ENCODE measurements at places on chromosomes 12 and 14.

DNA sequence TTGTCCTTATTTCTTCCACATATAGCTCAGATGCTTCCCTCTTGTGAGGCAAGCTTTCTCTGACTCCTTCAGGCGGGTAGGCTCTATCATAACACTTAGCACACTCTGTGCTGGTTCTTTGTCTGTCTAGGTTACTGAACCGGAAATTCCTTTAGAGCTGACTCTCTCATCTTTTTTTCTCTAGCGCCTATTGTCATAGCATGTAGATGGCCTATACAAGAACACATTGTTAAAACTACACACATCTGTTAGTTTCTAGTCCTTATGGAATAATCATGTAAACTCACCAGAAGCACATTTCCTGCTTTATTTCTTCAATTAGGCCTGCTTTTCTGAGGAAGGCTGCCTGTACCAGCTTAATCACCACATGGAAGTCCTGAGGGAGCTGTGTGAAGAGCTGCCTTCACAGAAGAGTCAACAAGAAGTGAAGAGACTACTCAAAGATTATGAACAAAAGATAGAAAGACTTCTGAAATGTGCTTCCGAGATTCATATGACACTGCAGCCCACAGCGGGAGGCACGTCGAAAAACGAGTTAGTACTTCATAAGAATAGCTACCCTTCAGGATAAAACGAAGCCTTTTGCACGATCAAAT, 143.9 kb downstream of the SYNE2 start:
- DNase-seq, result no peak

DNA sequence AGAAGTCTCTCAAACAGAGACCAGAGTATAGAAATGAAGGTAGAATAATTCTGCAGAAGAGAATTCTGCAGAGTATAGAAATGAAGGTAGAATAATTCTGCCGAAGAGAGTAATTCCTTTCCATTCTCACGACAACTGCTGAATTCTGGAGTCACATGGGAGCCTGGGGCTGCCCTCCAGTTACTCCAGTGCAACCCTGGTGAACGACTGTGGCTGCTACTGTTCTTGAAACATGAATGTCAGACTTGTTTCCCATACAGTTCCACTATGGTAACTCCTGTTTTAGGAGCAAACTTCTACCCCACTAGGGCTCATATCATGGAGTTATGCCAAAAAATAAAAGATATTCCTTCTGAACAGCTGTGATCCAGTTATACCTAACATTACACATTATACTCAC, 164.4 kb downstream of the KICS2 start:
- no peak for DNase-seq

GRCh38 chr14:88310449-88310848, 12.6 kb downstream of the KCNK10 start:
- no peak for DNase-seq

DNA sequence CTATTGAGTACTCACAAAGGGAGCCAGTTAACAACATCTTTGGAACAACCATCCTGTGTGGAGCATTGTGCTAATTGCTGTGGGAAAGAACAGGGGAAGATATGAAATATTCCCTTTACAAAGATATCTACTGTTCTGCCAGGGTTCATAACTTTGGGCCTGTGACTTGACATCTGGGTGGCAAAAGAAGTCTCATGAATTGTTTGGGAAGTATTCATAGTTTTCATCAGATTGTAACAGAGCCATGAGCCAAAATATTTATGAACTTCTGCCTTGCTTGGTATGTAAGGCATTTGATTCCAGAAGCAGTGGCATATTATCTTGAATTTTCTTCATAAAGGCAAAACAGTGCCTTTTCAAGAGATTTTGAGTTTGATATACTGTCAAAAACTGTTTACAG, 816.2 kb downstream of the DIO2 start:
- DNase-seq, result no peak

- DNase-seq, result no peak
Observed at GRCh38 chr12:94623161-94623920, 27.0 kb downstream of the TMCC3 start.

- no peak for DNase-seq
Observed at GRCh38 chr12:127716166-127716565, 550.8 kb upstream of the TMEM132C start.

DNA sequence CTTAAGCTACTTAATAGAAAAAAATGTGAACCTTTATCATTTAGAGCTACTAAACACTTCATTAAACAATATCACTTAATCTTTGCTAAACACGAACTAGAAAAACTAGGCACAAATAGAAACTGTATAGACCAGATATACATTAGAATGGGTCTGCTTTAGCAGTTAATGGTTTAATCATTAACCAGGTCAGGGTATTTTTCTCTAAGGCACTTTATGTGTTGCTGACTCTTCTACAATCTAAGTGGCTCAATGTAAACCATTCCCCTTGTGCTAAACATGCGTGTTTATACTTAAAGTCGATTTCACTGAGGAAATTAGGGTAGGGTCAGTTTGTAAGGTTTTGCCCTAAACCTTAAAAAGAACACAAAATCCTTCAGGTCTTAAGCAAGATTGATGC, 29.7 kb downstream of the TMCC3 start:
- no peak for DNase-seq

DNA sequence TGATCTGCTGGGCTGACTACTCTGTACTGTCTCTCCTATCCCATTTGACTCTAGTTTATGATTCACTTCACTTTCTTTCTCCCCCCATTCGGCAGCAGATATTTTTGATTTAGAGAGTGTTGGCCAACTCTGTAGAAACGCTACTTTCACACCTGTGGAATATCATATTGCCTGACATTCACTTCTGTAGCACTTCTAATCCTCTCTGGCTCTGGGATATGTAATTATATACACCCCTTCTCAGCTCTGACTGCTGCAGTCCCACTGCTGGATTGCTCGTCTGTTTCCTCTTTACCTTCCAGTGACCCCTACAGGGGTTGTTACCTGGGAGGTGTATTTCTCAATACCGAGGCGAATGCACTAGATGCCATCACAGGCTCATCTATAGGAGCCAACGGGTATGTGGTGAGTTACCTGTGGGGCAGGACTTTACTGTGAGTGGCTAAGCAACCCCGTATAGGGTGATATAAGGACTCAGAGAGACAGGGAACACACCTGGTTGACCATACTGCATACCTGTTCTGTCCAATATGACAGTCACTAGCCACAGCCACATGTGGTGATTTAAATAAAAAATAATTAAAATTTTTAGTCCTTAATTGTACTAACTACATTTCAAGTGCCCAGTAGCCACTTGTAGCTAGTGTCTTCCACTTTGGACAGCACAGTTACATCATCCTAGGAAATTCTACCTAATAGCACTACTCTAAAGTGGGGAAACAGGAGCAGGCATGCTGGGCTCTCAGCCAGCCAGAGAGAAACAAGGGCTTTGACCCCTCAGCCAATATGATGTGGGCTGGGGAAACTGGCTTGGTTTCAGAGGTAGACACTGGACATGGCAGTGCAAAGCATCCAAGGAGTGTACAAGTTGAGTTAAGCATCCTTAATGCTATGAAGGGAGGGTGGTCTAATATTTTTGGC, 95.0 kb downstream of the C12orf75 start:
- DNase-seq, result no peak

DNA sequence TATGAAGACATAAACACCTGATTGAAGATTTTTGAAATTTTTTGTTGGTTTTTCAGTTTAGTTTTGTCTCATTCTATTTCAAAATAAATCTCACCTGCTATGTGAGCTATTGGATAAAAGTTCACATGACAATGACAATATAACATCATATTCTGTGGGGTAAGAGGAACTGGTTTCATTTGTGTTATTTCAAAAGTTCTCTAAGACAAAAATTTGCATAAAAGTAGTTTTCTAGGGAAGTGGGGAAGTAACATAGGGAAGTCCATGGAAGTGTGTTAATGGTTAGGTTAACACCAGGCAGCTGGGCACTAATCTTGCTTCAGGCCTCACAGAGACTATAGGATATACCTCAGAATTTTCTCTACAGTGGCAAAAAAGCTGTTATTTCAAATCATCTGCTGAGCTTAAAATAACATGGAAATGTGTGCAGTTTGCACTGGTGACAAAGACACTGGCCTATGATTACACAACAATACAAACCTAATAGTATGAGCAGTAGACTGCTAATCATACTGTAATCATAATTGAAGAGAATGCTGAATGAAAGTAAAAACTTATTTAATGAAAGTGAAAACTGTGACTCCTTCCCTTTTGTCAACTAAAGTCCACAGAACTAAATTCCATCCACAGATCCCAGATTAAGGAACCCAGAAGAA, 710.6 kb upstream of the TMEM132C start:
- DNase-seq, result no peak

DNA sequence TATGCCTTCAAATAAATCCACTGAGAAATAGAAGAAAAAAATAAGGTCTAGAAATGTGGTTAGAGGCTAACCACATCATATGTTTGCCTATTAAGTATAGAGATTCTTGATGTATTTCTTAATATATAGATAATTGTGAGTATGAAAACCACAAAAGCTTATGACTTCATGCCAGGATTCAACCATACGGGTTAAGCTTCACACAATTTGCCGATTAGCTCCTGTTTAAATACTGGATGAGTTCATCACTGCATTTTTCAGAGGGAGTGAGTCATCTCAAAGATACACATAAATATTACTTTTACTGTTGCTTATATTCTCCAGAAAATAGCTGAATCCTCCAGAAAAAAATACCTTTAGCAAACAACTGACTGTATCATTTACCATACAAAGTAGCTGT, 79.6 kb downstream of the RPL10L start:
- DNase-seq, result no peak

DNA sequence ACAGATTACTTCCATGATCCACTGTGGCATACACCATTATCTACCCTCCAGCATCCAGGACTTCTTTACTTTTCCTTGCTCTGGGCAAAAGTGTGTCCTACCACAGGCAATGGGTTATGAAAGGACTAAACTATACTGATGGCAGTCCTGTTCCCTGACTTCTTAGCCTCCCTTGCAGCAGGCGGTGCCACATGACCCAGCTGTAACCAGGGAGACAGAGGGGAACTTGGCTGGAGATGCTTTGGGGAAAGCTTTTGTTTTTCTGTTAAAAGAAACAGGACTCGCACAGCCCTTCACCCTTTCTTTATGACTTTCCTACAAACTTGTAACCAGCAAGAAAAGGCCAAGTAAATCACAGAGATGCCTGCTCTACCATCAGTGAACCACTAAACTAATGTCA, 394.4 kb downstream of the PCNX1 start:
- DNase-seq, result no peak

DNA sequence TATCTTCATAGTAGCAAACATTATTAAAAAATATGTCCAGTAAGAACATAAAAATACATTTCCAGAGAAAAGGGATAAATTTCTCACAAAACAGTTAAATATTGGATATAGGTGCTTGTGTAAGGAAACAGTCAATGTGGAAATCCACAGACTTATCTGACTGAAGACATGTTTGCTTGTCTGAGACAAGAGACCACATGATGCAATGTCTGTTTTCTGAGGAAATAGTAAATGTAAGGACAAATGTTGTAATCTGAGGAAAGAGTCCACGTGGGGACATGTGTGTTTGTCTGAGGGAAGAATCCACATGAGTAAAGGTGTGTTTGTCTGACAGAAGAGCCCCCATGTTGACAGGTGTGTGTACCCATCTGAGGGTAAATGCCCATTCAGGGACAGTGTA, 1093.2 kb downstream of the TMEM121 start:
- no peak for DNase-seq

GRCh38 chr14:23446291-23446851, 10.9 kb upstream of the MYH7 start:
- DNase-seq, result no peak

GRCh38 chr12:123808167-123808566, 46.1 kb downstream of the DNAH10 start:
- DNase-seq, result no peak

DNA sequence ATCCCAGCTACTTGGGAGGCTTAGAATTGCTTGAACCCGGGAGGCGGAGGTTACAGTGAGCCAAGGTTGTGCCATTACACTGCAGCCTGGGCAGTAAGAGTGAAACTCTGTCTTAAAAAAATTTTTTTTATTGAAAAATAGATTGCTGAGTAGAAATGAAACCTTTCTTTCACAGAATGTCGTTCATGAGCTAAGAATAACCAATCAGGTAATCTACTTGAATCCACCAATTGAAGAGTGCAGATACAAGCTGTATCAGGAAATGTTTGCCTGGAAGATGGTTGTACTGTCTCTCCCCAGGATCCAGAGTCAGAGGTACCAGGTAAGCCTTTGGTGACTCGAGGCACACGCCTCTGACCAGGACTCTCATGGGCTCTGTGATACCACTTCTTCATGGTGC, 27.0 kb downstream of the DYNC1H1 start:
- no peak for DNase-seq

GRCh38 chr14:35861204-35861868, 35.2 kb downstream of the BRMS1L start:
- DNase-seq, result no peak

Data from T follicular helper cell (primary cell).